ENCODE measurements at places on chromosomes 7 and 10.

DNA sequence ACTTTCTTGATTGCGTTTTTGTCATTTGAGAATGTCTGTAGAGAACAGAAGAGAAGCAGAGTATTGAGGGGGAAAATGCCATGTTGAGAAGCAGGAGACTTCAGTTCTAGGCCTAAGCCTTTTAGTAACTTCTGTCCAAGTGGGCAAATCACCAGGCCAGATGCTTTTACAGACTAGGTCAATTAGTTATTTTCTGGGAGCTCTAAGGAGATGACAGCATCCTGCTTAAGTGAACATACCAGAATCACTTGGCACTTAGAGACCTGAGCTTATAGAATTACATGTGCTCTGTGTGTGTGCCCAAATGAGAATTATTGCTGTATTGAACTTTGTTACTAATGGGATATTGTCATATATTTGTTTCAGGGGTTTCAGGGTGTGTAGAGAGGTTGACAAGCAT is 24.0 kb downstream of the AGK start:
- no peak for DNase-seq

GRCh38 chr7:87036985-87037384 is 22.5 kb downstream of the ELAPOR2 start:
- DNase-seq: no peak

DNA sequence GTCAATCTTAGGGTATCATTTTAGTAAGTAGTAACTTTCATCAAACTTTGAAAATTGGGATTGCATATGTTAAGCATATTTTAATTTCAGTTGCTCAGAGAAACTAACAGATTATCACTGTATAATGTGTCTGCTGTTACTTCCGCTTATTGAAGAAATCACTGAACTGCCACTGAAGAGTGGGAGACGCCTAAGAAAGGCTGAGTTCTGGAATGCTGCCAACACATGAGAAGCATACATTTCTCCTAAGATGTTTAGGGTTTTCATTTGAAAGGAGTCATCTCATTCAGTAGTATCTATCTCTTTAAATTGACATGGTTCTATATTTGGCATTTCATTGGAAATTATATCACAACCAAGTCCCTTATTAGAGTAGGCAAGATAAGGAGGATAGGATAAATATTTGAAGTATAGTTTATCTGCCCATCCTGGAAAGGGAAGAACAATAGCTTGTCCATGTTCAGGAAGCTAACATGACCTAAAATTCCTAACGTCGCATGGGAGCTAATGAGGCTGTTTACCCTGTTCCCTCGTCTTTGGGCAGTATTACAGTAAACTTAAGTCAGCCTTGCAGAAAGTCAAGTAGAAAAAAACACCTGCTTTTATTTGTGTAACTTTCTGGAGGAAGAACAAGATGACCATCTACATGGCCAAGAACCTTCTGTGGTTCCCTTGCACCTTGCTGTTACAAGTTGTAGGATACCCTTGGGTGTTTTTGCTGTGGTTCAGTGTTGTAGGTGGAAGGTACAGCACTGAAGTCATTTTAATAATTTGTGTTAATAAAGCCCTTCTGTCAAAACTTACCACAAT is 67.3 kb downstream of the NHLRC2 start:
- DNase-seq: no peak

DNA sequence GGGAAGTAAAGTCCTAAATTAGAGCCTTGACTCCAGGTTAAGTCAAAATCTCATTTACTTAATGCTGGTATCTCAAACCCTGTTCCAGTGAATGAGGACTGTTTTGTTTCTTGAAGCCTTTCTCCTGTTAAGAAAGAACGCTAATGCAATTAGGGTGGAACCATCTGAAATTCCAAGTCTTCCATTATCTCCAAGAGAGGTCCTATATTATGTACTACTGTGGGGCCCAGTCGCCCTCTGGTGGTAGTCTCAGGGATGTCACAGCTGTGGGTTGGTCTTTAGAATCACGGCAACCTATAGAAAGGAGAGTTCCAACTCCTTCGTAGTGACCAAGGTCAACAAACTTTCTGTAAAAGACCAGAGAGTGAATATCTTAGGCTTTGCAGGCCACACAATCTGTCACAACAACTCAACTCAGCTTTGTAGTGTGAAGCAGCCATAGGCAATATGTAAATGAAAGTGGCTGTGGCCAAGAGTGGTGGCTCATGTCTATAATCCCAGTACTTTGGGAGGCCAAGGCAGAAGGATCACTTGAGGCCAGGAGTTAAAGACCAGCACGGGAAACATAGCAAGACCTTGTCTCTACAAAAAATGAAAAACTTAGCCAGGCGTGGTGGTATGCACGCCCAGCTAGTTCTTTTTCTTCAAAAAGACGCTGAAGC is 9.3 kb downstream of the RPP38 start:
- DNase-seq: peak; percentile 78

- DNase-seq: no peak
Measured at GRCh38 chr7:95491634-95492314, 6.0 kb downstream of the ASB4 start.

DNA sequence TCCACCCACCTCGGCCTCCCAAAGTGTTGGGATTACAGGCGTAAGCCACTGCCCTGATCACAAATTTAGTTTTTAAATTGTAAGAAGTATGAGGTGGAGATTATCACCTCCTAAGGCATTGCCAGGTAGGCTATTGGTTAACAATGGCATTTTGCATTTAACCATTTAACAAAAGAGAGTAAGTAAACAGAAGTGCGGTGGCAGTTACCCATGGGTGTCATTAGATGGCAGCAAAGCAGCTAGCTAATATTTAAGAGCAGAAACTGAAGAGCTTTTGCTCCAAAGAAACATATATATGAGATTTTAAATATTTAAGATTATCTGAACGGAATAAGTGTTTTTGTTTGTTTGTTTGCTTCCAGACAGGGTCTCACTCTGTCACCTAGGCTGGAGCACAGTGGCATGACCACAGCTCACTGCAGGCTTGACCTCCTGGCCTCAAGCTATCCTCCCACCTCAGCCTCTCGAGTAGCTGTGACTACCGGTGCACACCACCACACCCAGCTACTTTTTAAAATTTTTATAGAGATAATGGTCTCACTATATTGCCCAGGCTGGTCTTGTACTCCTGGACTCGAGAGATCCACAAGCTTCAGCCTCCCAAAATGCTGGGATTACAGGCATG is 325.5 kb upstream of the C7orf33 start:
- DNase-seq: no peak

DNA sequence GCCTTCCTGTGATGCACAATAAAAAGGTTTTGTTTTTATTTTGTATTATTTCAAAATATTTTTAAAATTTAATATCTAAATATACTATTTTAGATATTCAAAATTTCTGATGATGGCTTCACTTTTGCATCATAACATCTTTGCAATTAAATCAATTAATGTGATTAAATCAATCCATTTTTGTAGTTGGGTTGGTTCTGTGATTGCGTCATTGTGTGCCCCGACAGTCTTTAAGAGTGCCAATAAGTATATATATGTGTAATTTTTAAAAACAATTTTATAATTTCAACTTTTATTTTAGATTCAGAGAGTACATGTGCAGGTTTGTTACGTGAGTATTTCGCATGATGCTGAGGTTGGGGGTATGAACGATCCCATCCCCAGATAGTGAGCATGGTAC is 70.5 kb downstream of the SEPTIN14 start:
- DNase-seq: no peak

- DNase-seq: no peak
Measured at GRCh38 chr10:71647526-71648253, 71.9 kb downstream of the C10orf105 start.

DNA sequence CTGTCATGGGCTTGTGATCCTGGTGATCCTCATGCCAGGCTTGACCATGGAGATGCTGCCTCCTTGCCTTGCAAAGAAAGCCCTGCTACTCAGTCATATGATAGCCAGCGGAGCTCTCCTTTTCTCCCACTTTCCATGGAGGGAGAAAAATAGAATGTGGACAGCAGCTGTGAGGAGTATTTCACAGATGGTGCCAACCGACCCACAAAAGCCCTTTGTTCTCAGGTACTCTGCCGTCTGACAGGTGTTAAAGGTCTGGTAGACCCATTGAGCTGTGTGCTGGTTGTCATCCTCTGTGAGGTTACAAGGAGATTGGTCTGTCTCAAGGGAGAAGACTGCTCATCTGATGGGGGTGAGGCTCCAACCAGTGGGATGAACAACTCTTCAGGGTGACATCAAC is 29.5 kb upstream of the COBL start:
- DNase-seq: no peak

- DNase-seq: no peak
Measured at GRCh38 chr10:72026278-72027111, 61.9 kb downstream of the SPOCK2 start.

GRCh38 chr10:122962405-122962804 is 8.4 kb upstream of the C10orf88 start:
- DNase-seq: no peak

DNA sequence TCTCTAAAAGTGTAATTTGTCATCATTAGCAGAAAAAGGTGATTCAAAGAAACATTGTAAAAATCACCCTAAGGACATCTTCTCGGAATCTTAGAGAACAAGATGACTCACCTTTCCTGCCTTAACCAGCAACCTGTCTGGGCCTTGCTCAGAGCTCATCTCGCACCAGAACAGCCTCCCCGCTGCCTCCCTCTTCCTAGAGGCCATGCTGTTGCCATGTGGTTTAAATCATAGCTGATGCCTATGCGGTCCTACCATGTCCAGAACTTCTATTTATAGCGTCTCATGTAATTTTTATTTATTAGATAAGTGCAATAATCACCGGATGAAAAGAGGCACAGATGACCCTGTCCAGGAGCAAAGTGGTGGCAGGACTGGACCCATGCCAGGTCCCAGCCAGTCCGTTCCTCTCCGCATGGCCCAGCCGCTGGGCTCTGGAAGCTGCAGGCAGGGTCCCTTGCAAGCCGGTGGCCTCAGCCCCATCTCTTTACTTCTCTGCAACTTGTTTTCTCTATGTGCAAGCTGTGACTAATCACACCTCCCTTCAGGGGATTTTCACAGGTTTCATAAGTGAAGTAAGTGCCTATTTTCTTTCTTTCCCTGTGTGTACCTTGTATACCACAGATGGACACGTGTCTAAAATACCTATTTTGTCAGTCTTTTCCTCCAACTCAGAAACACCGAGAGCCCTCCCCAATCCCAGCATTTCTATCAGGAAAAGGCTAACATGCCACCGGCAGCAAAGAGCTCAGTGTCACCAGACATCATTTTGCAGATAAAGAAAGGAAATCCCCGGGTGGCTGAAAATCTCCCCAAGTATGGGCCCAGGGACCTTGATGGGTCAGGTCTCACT is 27.1 kb downstream of the KLF6 start:
- no peak for DNase-seq

DNA sequence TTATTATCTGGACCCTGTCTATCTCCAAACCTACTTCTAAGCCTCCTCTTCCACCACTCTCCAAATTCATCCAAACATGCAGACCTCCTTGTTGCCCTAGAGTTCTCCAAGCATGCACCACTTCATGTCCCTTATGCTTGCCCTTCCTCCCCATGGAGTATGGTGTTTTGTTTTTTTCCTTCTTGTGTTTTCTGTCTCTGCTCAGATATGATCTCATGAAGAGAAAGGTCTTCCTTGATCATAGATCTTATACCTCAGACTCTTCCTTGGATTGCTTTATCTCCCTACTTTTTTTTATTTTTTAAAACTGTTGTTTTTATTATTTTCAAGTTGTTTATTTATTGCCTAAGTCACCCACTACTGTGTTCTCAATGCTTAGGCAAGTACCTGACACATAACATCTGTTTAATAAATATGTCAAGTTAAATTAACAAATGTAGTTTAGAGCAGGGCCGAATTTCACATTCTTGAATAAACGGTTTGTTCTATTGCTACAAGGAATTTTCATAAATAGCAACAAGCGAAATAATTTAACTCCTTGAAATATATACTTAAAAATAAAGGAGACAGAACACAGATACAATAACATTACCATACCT is 84.5 kb downstream of the HGF start:
- DNase-seq: no peak

- DNase-seq: no peak
Measured at GRCh38 chr7:120865191-120865981, 7.4 kb upstream of the TSPAN12 start.

GRCh38 chr10:42992957-42993390 is 83.9 kb upstream of the RET start:
- DNase-seq: no peak

- no peak for DNase-seq
Measured at GRCh38 chr7:130838738-130839137, 104.7 kb upstream of the KLF14 start.

- no peak for DNase-seq
Measured at GRCh38 chr10:133616371-133617130, 10.0 kb downstream of the FRG2B start.

DNA sequence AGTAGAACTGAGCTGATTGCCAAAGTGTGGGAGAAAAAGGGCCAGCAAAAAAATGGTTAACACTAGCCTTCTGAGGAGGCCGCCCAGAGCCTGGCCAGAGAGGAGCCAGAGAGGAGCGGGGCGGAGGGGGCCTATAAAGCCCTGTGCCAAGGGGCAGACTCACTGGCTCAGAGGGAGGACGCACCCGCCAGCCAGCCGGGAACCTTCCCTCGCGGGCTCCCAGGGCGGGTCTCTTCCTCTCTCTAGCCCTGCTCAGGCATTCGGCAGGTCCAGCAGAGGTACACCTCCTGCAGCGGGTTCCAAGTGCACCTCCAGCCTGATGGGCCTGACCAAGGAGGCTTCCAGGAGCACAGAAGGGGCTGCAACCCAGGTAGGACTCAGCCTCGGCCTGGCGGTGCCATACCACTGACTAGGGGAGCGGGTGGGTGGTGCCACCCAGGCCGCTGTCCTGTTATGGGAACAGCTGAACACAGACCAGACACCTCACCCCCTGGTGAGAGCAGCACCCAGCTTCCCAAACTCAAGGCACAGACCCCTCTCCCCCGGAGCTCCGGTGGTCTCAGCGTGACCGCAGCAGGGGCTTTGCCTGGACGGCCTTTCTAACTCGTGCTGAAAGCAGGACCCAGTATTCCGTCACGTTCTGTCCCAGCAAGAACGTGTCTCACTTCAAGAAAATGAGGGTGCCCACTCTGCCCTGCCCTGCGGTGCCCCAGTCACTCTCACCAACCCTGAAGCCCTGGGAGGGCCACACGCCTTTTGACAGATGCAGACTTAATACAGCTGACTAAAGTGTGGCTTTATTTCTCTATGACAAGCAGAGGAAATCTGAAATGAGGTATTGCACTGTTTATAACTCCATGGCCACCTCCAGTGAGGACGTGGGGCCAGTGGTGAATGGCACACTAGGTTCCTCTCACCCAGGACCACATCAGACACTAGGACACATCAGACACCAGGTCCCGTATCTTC is at the start of gene GPER1:
GPER1 (plus strand) TSS at position 162 of the 969 bp plus-strand sequence. CDS start 3,616 bp downstream, outside the sequence.
- no peak for DNase-seq

DNA sequence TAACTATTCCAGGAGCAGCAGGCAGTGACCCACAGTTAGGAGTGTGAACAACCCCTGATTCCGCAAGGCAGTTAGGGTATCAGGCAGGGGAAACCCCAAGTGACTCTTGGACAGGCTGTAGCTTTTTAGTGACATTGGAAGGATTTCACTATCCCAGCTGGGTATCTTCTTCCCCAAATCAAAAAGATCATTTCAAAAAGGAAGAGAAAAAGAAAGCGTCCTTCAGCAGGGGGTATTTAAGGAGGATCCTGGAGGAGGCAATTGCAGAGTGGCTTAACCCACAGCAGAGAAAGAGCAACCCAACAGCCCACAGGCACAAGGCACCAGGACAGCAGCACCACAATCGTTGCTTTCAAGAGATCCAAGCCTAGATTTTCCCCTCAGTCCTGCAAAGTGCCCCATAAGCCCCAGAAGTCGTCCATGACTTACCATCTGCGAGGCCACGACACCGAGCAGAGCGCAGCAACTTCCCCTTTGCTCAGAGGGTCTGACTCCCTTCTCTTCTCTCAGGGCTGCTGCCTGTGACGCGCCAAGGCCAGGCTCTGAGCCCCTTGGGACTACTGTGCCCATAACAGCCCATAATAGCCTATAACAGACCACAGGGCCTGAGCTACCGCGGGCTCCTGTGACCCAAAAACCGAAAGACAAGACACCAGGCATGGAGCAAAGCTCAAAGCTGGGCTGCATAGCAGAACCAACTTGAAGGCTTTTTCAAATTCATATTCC is 19.8 kb downstream of the PIK3AP1 start:
- no peak for DNase-seq

Data from hematopoietic multipotent progenitor cell treated with erythropoietin and hydrocortisone succinate and interleukin-3 and kit ligand, for 17 days (in vitro differentiated cells).